Hepatocyte (in vitro differentiated cells): ENCODE measurements at places on chromosomes 6 and 20. TPM values are rescaled to one million over a fixed set of nuclear protein-coding genes. Genes with fewer than 3 reads are reported as not detected.

Gene FRK
- total RNA-seq = 15.3 and 16.9 TPM in 2 replicates

Gene TOX2
- total RNA-seq = 0.87 and 2.8 TPM in 2 replicates

Gene RAMACL
- total RNA-seq = 1.1 and 1.6 TPM in 2 replicates

Gene OPRL1
- 1.1 and 1.5 TPM in 2 replicates for total RNA-seq

Gene SIM1
- 0.20 and 0.30 TPM in 2 replicates for total RNA-seq

Gene SLC22A23
- 14.0 and 14.8 TPM in 2 replicates for total RNA-seq

Gene APOBEC2
- 2.9 and 3.1 TPM in 2 replicates for total RNA-seq

GRCh38 chr6:39855356-39855995 is 63.3 kb downstream of the DAAM2 start:
- no peak for DNase-seq

DNA sequence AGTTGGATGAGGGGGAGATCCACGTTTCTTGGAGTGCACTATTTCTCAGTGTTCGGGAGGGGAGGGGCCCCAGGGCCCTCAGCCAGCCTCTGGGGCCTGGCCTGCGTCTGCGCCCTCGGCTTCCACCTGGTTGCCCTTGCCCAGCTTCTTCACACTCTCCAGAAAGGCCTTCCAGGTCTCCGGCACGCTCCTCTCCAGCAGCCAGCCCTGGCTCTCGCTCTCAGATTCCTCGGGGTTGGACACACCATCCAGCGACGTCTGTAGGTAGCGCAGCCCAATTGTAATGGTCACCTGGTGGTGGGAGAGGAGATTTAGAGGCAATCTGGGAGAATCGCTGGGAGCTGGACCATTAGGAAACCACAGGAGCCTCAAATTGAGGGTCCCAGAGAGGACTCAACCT is 24.2 kb downstream of the PRPH2 start:
- no peak for DNase-seq

DNA sequence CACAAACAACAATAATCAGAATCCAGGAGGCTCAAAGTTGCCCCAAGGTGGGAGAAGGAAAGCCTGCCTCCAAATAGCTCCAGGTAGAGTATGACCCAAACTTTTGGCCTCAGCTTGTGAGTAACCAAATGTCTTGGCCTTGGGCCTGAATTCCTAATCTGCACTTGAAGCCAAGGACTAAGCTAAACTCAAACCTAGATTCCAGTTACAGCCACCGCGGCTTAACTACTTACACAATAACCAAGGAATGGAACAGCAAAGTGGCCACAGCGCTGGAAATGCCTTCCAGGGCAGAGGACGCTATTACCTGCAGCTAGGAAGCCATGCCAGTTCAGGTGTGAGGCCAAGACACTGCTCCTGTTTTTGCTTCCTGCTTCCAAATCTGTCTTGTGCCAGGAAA is 4.6 kb downstream of the NINL start:
- DNase-seq = no peak

DNA sequence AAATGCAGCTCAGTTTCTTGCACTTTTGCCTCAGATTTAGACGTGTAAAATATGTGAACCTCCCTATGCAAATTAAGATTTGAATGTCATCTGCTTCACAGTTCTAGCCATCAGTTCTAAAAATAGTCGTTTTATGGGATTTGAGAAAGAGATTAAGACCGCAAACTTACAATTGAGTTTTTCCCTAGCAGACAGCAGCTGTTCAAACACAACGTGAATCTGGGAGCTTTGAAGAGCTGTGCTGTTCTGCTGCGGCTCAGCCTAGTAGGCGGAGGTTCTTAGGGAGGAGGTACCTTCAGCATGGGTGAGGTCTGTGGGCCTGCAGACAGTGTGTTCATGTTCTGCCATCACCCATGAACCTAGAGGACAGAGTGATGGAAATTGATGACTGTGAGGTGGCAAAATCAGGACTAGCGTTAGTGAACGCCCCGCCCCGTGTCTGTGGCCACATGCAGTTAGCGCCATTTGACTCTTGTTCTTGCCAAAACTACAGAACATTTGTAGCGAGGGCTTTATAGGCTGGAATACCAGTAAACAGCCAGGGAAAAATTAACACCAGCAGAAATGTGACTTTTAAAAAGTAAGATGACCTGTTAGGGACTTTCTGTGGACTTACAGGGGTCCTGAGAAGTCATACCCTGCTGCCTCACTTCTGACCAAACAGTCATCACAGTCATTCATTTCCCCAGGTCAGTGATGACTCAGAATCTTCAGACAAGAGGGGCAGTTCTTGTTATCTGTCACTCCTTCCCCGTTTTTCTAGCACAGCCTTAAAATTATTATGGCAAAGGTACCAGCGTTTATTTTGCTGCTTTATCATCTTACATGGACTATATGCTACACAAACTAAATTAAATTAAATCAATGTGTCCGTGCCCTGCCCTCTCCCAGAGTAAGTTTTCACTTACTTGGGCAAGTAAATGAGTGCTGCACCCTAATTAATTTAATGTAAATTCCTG is 84.3 kb upstream of the TMEM181 start:
- peak; percentile 66 for DNase-seq

GRCh38 chr6:17182961-17183360 is 81.1 kb downstream of the STMND1 start:
- DNase-seq = no peak

- peak; percentile 82 for DNase-seq
Observed at GRCh38 chr20:47272893-47273590, 83.5 kb downstream of the ZMYND8 start.

DNA sequence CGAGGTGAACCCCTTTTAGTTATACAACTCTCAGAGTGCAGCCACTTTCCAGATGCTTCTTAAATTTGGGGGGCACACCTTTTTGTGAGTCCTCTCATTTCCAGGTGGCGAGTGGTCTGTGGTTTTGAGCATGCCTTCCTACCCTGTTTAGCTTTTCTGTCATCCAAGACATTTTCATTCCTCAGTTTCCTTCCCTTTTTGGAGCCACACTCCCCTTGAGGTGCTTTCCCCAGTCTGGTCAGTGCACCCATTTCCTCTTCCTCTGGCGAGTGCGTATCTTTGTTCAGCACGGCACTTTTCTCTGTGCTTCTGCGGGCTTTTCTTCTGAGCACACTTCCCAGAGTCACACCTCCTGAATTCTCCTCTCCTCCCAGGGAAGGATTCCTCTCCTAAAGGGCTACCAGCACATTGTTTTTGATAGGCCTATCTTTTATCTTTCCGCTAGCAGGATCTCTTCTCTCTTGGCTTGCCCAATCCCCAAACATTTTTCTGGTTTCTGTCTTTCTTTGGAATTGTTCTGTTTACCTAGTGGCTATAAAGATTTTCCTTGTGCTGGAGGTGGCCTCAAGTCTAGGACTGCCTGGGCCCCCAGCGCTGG is 1.4 kb downstream of the PHF20 start:
- peak; percentile 48 for DNase-seq

GRCh38 chr6:52653151-52653550 is 17.8 kb upstream of the TMEM14A start:
- DNase-seq = no peak

DNA sequence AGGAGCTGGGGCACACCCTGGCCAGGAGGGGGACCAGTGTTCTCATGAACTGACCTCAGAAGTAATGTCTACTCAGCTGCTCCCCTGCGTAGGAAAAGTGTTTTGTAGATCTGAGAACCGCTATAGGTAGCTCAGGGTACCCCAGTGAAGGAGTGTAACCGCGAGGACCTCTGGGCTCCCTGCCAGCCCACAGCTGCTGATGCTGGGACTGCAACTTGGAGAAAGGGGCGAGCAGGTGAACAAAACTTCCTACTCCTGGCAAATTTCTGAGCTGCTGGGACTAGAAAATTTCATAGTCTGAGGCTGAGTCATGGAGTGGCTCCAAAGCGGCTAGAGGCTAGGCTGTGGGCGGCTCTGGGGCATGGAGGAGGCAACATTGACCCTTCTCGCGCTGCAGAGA is 51.9 kb downstream of the PYGB start:
- no peak for DNase-seq
